ENCODE measurements at places on chromosomes 5 and 9.
A peak's percentile ranks its signal among the peaks of the same experiment; 100 is the strongest.

- no peak for DNase-seq
Measured at GRCh38 chr5:72661405-72661804, 154.2 kb upstream of the ZNF366 start.

GRCh38 chr5:137705106-137705505 lies 30.8 kb downstream of the KLHL3 start:
- no peak for DNase-seq

DNA sequence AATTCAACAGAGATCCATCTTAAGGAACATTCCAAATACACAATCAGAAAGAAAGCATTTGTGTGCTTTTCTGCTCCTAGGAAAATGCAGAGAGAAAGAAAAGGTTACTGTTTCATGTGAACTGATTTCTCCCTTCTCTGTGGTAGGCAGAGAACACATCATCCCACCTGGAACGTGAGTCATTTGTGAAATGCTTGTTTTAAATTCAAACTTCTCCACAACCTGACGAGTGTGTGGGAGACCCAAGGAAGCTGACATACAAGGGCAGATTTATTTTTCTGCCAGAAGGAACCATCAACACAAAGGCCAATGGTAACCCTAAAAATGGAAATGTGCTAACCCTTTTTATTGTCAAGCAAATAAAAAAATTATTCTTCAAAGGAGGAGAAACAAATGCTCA lies 156.4 kb downstream of the EFNA5 start:
- no peak for DNase-seq

GRCh38 chr9:115192280-115192679 lies 74.3 kb upstream of the TNC start:
- DNase-seq, result no peak

DNA sequence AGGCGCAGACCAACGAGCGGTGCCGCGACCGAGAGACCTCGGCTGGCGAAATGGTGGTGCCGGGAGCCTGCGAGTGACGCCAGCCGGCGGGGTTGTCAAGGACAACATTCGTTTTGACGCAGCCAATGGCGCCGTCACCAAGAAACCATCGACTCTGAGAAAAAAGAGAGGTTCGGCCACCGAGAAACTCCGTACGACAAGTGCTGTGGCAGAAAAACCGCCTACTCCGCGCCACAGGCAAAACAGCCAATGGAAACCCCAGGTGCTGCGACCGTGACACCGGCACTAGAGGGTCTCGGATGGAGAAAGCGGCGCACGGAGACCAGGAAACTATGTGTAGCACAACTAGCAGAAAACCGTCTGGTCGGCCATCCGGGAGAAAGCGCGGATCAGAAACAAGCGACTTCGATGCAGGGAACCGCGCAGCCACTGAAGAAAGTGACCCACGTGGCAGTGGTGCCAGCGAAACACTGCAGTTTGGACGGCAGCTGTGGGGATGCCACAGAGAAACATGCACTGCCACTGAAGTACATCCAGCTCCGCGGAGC lies 88.8 kb downstream of the ANXA2R start:
- peak; percentile 71 for DNase-seq

- no peak for DNase-seq
Measured at GRCh38 chr5:67476995-67477394, 280.4 kb upstream of the CD180 start.

GRCh38 chr9:21317956-21318923 lies 13.1 kb upstream of the IFNA5 start:
- DNase-seq, result peak; percentile 47

- no peak for DNase-seq
Measured at GRCh38 chr9:124880501-124880900, 18.6 kb downstream of the ARPC5L start.

DNA sequence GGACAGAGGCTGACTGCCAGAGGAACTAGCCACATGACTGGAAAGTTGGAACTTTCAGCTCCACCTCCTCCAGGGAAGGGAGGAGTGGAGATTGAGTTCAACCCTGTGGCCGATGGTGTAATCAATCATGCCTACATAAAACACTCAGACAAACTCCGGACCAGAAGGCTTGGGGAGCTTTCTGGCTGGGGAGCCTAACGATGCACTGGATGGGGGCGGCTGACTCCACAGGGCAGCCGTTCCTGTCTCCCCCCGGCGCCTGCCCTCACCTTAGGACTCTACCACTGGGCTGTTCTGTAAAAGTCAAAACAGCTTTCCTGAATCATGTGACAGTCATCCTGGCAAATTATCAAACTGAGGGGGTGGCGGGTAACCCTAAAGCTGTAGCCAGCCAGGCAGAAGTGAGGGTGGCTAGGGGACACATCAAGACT lies 58.0 kb downstream of the GOLM1 start:
- no peak for DNase-seq

DNA sequence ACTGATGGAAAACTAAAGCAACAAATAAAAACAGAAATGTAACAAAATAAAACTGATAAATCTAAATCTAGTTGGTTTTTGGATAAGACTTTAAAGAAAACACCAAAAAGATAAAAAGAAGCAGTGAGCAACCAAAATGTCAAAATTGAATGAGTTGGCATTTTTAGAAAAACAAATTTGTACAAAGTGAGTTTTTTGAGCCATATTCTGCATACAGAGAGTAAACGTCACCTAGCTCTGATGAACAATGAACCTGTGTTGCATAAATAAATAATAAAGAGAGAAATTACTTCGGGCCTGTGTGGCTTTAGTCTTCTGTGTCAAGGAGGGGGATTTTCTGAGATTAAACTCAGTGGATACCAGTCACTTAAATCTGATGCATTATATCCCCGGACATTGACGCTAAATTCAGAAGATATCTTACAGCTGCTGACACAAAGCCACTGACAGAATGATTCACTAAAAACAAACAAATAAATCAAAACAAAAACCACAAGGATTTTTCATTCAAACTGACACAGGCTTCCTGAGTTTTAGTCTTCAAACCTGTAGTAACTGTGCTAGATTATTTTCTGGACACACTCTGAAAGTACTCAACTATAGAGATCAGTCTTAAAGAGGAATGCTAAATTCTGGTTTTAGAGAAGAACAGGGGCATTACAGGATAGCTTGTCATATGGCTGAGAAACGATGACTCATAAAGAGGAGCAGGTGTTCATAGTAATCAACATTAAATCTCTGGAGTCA lies 403.5 kb upstream of the ST8SIA4 start:
- DNase-seq, result peak; percentile 78

DNA sequence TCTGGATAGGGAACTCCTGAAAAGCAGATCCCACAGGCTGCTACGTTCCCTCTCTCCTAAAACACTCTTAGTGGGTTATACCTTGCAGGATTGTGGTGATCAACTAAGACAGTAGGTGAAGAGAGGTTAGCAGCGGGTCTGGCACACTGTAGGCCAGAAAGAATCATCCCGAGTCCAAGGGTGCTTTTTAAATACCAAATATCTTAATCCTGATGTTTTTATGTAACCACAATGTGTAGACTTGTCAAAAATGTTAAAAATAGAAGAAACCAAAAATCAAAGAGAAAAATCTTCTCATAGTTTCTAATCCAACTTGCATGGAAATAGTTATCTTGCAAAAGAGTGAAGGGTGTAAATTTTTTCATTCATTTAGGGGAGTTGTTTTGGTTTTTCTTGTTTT lies 52.3 kb upstream of the IFNK start:
- no peak for DNase-seq

DNA sequence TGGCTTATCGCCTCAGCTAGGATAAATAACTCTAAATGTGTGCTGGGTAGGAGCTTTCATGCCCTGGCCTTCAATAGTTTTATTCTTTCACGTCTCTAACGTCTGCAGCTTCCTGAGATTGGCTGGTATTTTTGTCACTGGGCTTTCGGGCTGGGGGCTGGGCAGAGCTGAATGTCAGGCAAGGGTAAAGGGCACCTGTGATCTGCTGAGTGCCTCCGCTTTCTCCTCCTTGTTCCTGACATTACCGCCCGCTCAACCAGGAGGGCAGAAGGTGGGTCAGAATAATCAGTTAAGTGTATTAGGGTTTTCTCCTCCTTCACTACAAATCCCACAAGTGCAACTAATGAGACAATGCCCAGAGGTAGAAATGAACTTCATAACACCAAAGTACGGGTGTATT lies 216.6 kb downstream of the TSSK1B start:
- peak; percentile 85 for DNase-seq

DNA sequence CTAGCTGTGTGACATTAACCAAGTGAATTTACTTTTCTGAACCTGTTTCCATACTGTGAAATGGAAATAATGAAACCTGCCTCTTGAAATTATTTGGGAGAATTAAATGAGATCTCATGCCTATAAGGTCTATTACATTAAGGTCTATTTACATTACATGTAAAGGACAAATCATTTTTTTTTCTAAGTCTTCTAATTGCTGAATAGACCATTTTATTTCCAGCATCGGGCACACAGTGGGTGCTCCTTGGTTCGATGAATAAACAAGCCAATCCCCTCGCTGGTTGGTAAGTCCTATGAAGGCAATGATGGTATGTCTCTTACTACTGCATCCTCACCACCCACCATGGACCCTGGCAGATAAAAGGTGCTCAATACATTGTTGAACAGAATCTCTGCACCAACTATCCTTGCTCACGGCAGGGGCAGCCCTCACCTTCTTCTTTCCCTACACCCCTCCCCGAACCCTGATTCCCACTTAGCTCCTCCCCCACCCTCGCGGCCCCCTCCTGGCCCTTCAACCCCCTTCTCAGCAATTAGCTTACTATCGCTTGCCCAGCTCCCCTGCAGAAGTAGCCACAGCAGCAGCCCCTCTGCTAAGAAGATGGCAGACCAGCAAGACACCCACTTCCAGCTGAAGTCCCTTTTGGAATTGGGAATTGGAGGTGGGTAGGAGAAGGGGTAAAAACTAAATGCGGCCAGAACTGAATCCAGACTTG lies 3.0 kb downstream of the PCDH1 start:
- no peak for DNase-seq

DNA sequence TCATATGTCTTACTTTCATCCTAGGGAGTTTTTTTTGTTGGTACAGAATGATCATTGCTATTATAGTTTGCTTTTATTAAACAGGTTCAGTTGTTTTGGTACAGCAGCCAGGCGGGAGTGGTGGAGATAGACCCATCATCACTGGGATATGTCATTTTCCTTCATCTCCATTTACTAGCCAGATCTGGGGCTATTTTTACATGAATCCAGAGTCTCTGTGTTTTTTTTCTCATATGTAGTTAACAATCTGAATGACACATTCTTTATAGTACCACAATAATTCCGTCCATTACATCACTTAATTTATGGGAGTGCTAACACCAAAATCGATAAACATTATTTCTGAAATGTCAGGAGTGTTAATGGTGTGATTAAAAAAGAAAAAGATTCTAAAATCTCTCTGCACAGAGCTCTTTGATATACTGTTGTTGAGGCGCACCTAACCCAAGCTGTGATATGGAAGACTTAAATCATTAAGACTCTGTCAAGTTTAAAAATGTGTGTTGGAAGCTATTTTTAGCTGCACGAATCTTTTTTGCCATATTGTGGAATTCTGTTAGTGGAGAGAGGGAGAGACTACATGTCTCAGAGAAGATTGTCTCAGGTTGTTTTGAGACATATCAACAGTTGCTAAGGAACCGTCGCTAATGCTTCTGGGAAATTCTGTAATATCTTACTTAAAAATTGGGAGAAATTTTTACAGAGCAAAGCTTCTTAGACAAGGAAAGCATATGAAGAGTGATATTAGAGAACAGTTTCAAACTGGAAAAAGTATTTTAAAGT lies 59.6 kb downstream of the RPS23 start:
- DNase-seq, result no peak

DNA sequence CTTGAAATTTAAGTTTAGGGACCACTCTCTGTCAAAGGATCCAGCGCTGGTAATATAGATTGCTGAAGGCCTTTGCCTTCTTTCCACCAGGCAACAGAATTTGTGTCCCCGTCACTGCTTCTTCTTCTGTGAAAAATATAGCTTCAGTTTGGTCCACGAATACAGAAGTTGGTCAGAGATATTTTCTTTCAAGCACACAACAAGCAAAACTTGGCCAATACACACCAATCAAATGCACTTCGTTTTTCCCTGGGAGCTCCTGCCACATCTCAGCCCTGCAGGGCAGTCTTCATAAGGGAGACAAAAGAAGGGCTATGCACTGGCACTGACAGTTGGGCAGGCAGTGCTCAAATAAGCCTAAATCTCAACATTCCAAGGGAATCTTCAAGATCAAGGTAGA lies 22.9 kb downstream of the HAVCR2 start:
- DNase-seq, result no peak

- no peak for DNase-seq
Measured at GRCh38 chr9:105194234-105194633, 50.2 kb upstream of the SLC44A1 start.

- no peak for DNase-seq
Measured at GRCh38 chr5:143557061-143557818, 153.8 kb upstream of the NR3C1 start.

GRCh38 chr9:75482566-75482965 lies 394.3 kb downstream of the OSTF1 start:
- DNase-seq, result no peak

GRCh38 chr5:39759701-39760100 lies 334.9 kb upstream of the DAB2 start:
- DNase-seq, result no peak

GRCh38 chr5:31671339-31671741 lies 32.4 kb downstream of the PDZD2 start:
- no peak for DNase-seq

GRCh38 chr9:114409103-114409780 lies 21.5 kb upstream of the AKNA start:
- no peak for DNase-seq

- DNase-seq, result no peak
Measured at GRCh38 chr5:96963267-96963666, 27.4 kb downstream of the LNPEP start.

- no peak for DNase-seq
Measured at GRCh38 chr5:167478188-167478587, 813.3 kb upstream of the WWC1 start.

DNA sequence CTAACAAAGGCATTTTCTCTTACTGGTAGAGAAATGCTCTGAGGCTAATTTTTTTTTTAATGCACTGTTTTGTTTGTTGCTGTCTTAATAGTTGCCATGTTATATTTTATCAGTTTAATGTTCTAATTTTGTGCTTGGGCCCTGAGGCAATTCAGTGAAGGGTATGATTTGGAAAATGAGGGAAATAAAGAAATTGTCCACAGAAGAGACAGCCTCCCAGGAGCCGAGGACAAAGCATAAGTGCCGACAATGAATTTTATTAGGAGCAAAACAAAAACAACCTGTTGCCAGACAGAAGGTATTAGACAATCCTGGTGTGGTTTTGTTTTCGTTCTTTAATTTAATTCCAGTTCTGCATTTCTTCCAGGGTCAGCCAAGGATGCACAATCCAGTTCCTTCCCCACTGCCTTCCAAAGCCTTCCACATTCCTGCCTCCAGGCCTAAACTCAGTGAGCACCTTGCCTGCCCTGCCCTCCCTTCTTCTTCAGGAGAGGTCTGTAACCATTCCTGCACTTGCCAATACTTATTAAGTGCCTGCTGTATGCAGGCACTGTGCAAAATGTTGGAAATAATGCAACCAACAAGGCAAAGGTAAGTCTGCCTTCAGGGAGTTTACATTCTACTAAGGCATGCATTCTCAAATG lies 4.3 kb upstream of the TCOF1 start:
- DNase-seq, result no peak
